ENCODE measurements at places on chromosomes 5 and 9. TPM values are rescaled to one million over a fixed set of nuclear protein-coding genes. Genes with fewer than 3 reads are reported as not detected.

NAA35 gene
- total RNA-seq = 20.9 TPM

TMEFF1 gene
- 0.43 TPM for total RNA-seq

DNA sequence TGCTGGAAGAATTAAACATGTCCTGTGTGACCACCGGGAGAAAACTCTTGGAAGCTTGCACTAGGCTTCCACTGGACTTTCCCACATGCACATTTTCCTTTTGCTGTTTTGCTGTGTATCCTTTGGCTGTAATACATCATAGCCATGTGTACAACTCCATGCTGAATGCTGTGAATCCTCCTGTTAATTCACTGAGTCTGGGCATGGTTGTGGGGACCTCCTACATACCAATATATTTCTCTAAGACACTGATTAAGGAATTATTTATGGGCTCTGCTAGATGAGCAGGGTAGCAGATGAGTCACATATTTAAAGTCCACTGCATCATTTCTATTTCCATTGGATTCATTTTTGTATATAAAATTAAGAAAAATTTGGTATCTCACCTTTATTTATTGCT is 220.1 kb downstream of the CYLC2 start:
- DNase-seq = no peak

- no peak for DNase-seq
Observed at GRCh38 chr5:37477426-37477825, 98.3 kb downstream of the WDR70 start.

DNA sequence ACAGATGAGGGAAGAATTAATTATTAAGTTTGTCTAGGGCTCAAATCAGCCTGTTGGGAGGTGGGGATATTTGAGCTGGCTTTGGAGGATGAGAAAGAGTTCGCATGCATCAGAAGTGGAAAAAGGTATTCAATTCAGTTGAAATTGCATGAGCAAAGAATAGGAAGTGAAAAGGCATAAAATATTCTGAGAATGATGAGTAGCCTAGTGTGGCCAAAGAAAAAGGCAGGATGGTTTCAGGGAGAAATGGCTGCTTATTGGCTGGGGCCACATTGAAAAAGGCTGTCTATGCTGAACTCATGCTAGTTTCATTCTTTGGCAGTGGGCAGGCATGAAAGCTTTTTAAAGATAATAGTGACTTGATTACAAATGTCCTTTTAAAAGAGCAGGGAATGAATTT is 235.4 kb upstream of the RIOK2 start:
- DNase-seq = no peak

DNA sequence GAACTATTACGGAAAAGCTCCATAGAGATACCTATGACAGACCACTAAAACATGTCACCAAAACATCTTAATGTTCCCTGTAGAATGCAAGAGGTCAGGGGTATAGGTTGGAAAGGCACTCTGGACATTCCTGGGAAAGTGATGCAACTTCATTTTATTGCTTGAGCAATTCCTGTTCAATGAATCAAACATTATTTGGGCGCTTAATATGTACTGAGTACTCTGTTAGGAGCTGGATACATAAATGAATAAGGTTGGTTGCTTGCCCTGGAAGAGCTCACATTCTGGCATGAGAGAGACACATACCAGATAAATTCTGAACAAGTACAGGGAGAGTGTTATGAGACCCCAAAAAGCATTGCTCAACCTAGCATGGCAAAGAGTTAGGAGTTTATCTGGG is 408.9 kb upstream of the DMAC1 start:
- DNase-seq = peak; percentile 58

All from fibroblast of villous mesenchyme (primary cell).